ENCODE measurements at places on chromosomes 3 and 15.

- DNase-seq, result no peak
These were observed 2.0 kb downstream of the RSRC1 start for GRCh38 chr3:158111861-158112260.

DNA sequence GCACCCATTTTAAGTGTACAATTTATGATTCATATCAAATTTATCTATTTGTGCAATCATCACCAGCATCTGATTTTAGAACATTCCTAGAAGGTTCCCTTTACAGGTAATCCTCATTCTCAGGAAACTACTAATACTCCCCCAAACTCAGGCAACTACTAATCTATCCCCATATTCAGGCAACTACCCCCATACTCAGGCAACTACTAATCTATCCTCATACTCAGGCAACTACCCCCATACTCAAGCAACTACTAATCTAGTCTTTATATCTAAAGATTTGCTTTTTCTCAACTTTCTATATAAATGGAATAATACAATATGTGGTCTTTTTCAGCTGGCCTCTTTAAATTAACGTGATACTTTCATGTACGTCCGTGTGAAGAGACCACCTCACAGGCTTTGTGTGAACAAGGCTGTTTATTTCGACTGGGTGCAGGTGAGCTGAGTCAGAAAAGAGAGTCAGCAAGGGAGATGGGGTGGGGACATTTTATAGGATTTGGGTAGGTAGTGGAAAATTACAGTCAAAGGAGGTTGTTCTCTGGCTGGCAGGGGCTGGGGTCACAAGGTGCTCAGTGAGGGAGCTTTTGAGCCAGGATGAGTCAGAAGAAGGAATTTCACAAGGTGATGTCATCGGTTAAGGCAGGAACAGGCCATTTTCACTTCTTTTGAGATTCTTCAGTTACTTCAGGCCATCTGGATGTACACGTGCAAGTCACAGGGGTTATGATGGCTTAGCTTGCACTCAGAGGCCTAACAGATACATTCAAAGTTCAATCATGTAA lies 1444.5 kb upstream of the CADM2 start:
- no peak for DNase-seq

GRCh38 chr3:12679468-12679867 lies 15.6 kb upstream of the RAF1 start:
- DNase-seq, result no peak

DNA sequence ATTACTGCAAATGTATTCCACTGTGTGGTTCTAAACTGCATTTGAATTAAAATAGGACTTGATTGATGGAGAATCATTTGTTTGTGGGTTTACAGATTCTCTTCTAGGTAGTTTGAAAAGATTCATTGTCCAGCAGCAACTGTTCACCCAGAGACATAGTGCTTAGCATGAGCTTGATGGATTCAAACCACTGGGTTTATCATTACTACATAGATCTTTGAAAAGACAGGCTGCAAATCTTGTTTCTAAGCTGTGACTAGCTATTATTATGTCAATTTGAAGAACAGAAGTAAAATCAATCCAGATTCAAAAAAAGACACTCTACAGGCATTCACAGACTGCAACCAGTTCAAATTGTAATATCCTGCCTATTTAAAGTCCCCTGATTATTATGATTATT lies 49.8 kb downstream of the MBNL1 start:
- DNase-seq, result no peak

DNA sequence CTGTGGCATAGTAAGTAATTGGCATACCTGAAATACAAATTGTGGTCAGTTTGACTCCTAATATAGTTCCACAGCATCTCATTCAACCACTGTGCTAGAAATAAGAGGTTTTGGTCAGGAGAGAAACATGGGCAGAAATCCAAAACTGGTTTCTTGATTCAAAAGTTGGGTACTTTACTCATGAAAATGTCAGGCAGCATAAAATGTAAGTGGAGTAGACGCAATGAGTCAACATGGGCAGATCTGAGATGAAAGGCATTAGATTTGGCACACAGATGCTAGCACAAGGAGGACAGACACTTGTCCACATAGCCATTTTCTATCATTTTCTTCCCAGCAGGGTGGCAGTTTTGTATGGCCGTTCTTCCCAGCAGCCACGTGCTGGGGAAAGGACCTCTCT lies 255.8 kb upstream of the CDIN1 start:
- DNase-seq, result no peak
